CD4-positive, alpha-beta T cell treated with Interferon gamma for 1 hour (primary cell): ENCODE measurements at places on chromosomes 2 and 18.

DNA sequence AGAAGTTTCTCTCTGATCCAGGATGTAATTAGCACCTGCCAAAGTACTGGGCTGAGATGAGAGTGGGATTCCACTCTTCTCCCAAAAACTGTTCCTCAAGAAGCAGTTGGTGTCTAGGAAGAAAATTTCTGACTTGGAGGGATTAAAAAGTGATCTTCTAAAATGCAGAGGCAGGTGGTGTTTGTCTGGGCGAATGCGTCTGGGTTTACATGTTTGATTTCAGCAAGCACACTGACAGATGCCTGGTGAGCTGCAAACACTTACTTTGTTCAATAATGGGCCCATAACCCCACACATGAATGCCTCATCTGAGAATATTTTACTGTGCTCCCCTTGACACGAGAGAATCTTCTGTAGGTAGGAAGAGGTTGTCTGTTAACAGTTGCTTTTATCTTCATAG, 24.3 kb upstream of the KCNF1 start:
- no peak for DNase-seq

DNA sequence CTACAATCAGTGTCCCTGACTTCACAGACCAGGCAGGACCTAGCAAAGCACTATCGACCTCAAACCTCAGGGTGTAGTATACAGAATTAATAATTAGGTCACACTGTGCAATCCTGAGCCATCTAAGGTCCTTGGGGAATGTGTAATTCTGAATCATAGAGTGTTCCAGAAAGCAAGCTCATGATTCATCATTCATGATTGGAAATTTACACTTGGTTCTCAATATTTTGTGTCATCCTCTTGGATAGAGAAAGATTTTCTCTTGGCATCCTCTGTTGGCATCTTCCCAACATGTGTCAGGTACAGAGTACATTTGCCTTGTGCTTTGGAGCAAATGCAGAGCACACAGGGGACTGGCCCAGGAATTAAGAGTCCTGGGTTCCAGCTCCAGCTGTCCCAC, 245.0 kb upstream of the NT5C1B start:
- DNase-seq: no peak

GRCh38 chr18:37710726-37711125, 145.1 kb upstream of the CELF4 start:
- DNase-seq: no peak

DNA sequence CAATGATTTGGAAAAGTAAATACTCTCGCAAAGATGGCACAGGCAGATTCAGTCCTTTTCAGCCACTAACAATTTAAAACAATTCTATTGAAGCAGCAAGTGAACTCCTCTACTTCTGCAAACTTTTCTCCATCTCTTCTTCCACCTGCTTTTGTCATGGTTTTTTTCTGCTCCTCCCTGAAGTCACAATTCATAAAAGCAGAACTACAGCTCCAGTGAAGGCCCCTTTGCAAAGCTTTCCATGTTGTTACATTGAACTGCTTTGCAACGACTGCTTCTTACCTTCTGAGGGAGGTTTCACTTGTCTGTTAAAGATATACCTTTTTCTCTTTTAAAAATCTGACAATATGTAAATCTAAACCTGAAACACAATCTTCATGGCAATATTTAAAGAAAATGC, 3.7 kb upstream of the SERTAD2 start:
- DNase-seq: no peak

DNA sequence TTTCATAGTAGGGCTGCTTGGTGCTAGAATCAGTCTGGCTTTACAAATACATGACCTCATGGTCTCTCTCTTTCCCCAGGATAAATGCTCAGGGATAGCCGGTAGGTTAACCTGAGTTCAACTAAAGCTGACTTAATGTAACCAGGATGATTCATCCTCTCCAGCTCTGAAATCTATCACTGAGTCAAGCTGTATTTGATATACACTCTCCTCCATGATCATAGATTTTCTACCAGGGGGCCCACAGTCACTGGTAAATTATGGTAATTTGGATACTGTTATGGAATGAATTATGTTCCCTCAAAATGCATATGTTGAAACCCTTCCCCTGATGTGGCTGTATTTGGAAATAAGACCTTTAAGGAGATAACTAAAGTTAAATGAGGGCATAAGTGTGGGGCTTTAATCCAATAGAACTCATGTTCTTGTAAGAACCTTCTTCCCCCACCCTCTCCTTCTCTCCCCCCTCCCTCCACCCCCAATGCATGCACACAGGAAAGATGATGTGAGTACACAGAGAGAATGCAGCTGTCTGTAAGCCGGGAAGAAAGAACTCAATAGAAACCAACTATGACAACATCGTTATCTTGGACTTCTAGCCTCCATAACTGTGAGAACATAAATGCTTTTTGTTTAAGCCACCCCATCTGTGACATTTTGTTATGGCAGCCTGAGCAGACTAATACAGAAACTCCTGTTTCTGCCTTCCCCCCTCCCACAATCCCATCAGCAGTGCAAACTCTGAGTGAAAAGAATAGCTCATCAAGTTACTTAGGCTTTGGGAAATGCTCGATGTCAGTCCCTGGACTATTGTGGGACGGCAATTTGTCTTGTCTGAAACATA, 134.9 kb upstream of the KYNU start:
- no peak for DNase-seq

GRCh38 chr18:44514106-44514505, 166.6 kb upstream of the SETBP1 start:
- no peak for DNase-seq

DNA sequence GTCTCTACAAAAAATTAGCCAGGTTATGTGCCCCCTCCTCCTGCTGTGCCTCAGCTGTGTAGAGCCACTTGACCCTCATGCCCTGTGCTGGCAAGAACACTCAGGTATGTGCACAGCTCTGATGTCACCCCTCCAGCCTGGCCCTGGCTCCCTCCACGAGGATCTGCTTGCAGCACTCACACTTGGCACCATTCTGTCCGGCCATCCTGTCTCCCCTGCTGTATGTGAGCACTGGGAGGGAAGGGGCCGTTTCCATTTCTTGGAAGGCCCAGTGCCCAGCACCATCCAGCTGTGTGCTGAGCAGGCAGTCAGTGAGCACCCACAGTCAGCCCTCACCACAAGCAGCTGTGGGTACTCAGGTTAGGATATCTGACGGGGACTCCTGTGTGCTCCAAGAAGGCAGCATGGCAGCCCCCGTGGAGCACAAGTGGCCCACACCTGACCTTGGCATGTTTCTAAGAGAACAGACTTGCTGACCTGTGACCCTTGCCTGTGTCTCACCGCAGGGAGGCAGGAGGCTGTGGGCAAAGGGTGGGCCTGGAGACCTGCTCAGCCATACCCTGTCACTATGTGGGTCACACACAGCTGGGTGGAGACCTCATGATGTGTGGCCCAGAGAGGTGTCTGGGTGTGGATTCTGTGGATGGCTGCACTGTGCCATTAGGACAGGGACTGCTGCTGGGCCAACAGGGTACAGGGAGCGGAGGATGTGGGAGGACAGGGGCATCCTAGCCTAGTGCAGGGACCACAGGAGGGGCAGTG, 31.5 kb downstream of the USP34 start:
- DNase-seq: no peak

- DNase-seq: no peak
Measured at GRCh38 chr2:11228692-11229091, 73.4 kb downstream of the SLC66A3 start.

GRCh38 chr2:187912950-187913349, 358.7 kb upstream of the TFPI start:
- no peak for DNase-seq
